ENCODE measurements at places on chromosomes 11 and 22.
A peak's percentile ranks its signal among the peaks of the same experiment; 100 is the strongest.

DNA sequence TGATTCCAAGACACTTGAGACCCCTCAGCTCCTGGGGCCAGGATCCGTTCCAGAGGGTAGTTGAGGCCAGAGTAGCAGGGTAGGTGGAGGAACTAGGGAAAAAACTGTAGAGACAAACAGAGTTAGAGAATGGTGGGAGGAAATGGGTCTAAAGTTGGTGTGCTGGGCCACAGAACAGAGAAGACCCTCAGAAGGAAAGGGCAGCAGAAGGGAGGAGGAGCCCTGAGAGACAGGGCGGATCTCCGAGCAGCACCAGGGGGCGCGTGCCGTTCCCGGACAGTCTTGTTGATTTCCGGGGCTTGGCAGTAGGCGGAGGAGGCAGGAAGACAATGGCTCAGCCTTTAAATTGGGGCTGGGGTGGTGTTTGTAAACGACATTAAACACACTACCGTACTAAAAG, 2.4 kb upstream of the CECR2 start:
- no peak for DNase-seq

- DNase-seq: no peak
These were observed 49.1 kb downstream of the RTN4R start for GRCh38 chr22:20218987-20219386.

DNA sequence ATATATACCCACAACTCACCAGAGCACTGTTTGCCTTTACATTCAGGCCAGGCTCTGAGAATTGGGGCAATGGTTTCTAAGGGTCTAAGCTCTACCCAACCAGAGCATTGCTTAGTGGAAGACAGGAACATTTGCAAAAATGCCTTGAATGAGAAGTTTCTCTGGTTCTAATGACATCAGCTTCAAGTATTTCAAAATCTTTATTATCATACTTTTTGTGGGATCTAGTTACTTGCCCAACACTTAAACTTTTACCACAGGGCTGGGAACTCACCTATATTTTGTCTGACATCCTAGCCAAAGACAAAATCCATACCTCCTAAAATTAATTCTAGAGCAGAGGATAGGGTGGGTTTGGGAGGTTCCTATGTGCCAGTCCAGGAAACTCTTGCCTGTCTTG, 51.5 kb downstream of the INSC start:
- no peak for DNase-seq

GRCh38 chr11:10499874-10500601, 40.9 kb downstream of the RNF141 start:
- no peak for DNase-seq

DNA sequence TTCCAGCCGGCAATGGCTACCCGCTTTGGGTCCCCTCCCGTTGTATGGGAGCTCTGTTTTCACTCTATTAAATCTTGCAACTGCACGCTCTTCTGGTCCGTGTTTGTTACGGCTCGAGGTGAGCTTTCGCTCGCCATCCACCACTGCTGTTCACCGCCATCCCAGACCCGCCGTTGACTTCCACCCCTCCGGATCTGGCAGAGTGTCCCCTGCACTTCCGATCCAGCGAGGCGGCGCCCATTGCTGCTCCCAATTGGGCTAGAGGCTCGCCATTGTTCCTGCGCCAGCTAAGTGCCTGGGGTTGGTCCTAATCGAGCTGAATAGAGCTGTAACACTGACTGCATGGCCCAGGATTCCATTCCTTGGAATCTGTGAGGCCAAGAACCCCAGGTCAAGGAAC, 359.9 kb downstream of the CTTN start:
- no peak for DNase-seq

DNA sequence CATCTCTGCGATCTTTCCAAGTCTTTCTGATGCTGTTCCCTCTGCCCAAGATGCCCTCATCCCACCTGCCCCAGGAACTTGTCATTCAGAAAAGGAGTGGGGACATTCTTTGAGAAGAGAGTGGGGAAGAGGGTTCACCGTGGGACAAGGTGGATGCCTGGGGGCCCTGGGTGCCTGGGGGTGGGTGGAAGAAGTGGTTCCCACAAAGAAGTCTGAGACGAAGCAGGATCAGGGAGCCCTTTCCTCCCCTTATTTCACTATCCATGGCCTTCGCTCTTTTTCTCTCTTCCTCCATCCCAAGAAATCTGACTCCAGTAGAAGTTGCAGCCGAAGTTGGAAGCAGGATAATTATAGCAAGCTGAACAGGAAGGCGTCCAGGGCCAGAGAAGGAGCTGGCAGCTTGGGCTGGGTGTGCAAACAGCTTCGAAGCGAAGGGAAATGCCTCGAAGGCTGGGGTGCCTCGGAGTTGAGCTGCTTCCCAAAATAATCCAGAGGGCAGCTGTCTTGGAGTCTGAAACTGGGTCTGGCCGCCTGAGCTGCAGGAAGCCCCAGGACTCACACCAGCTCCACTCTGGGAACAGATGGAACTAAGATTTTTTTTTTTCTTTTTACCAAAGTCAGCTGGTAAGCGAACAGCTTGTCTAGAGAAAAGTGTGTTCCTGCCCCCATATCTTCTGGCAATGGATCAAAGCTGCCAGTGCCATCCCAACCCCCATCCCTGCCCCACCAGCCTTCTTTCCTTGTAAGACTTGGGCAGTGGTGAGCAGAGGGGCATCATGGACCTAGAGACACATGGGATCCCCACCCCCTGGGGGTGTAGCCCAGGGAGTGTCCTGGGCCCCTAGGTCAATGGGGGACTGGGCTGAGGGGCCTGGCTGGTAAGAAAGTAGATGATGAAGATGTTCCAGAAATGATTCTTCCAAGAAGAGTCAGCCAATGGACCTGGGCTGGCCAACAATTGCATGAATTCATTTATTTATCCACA, 31.5 kb downstream of the PARVG start:
- no peak for DNase-seq

DNA sequence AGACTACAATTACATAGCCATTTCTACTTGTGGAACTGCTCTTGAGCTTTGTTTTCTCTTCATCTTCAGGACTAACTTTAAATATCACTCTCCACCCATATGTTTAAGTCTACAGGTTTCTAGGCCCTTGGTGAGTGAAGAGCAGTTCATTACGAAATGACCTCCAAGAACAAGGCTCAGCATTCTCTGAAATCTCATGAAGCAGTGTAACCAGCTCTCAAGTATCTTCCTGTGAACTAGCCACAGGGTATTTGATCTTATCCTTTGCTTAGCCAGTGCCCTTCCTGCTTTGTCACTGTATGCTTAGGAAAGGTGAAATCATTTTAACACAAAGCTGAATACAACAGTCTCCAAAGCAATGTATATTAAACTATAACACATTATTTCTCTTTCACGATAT, 20.4 kb upstream of the LYVE1 start:
- no peak for DNase-seq

DNA sequence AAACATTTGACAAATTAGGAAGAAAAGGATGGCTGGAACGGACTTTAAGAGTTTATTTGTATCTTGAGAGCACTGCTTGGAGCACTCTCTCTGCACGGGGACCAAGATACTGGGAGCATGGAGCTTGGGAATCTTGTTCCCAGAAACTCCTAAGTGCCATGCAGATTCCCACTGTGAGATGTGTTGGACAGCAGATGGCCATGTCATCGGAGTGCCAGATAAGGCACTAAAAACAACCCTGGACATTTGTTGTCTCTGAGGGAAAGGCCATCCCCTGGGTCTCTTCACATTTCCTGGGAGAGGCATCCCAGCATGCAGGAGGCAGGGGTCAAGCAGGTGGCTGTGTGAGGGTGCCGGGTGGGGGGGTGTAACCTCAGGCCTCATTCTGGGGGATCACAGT, 2.9 kb downstream of the KIRREL3 start:
- DNase-seq: no peak

DNA sequence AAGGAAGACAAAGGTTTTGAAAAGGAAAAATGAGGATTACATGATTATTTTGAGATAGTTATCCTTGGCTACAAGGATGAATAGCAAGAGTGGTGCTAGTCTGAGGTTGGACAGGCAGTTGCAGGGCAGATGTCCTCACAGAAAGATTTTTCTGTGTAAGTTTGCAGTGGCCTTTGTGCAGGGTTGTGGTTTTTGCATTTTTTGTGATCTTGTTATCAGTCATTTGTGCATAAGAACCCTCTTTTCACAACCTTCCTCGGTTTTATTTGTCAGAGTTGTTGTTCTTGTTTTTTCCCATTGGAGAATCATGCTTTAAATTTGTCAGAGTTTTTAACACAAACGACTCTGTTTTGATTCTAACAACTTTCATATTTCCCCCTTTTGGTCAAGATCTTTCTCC, 1.4 kb downstream of the CCDC134 start:
- no peak for DNase-seq

- DNase-seq: no peak
These were observed 116.7 kb upstream of the LARGE1 start for GRCh38 chr22:34036931-34037330.

DNA sequence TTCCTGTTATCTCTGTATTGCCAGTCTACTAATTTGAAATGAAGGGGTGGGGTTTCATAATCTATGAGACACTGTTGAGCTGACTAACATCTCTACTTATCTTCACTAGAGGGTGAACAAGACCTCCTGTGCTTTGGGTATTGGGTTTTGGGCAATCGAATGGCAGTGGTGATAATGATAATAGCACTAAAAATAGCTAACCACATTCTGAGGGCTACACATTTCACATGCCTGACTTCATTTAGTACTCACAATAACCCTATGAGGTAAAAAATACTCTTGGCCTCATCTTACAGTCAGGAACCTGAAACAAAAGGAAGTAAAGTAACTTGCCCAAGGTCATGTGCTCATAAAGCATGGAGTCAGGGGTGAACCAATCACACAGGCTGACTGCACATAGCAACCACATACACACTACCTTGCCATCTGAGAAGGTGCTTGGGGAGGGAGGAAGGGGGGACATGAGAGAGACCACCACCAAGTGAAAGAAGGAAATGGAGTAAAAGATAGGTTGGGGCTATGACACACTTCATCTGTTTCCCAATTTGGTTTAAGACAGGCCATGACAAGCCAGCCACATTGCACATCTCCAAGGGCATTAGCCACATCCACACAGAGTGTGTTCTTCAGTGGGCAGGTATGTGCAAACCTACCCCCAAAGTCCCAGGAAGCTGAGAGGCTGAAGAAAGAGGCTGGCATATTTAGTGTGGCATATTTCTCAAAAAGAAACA, 387.6 kb upstream of the DDI1 start:
- no peak for DNase-seq

- DNase-seq: peak; percentile 90
These were observed 61.8 kb downstream of the SLC22A12 start for GRCh38 chr11:64652586-64653387.

Measured in NCI-H526 (cell line).